ENCODE measurements at places on chromosomes 7 and 10.

DNA sequence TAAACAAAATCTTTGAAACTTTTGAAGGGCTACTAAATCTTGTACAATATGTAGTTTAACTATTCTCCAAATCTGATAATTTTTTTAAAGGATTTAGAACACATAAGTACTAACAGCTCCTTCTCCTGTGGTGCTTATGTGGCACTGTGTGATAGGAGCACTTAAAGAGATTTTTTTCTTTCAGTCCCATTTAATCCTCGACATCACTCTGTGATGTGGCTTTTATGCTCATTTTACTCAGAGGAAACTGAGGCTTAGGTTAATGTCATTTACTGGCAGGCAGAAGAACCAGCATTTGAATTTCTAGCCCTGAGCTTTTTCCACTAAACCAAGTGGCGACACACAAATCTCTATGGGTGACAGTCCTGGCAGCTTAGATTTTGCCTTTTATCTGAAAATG lies 92.4 kb downstream of the SAMD9 start:
- no peaks in the 10 kb centered on the region for H3K27me3 ChIP-seq
- H3K27ac ChIP-seq = no peak overlapping the region
- no peak for DNase-seq
- no peaks in the 10 kb centered on the region for H3K36me3 ChIP-seq
- no peak overlapping the region for H3K4me3 ChIP-seq

DNA sequence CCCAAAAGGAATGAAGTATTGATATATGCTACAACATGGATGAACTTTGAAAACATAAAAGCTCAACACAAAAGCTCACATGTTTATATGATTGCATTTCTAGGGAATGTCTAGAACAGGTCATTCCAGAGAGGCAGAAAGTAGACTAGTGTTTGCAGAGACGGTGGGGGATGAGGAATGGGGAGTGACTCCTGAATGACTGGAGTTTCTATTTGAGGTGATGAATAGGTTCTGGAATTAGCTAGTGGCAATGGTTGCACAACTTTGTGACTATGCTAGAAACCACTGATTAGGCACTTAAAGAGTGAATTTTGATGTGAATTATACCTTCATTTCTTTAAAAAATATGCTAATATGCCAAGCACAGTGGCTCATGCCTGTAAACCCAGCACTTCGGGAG lies 6.9 kb downstream of the KPNA7 start:
- H3K4me1 ChIP-seq = peaks cover 15% of the 10 kb centered on the region
- H3K4me3 ChIP-seq = no peak overlapping the region
- peak overlapping the region; percentile 50 for H3K27ac ChIP-seq
- H3K27me3 ChIP-seq = no peaks in the 10 kb centered on the region

GRCh38 chr7:149414745-149415390 lies 46.0 kb downstream of the ZNF777 start:
- no peaks in the 10 kb centered on the region for H3K36me3 ChIP-seq
- no peaks in the 10 kb centered on the region for H3K27me3 ChIP-seq
- no peak overlapping the region for H3K27ac ChIP-seq
- no peaks in the 10 kb centered on the region for H3K4me1 ChIP-seq
- H3K4me3 ChIP-seq = peak overlapping the region; percentile 69

- H3K4me3 ChIP-seq = no peak overlapping the region
- no peaks in the 10 kb centered on the region for H3K36me3 ChIP-seq
- H3K4me1 ChIP-seq = peaks cover 12% of the 10 kb centered on the region
- DNase-seq = no peak
- peaks cover 2% of the 10 kb centered on the region for H3K27me3 ChIP-seq
Measured at GRCh38 chr10:110219884-110220283, 12.5 kb downstream of the MXI1 start.

DNA sequence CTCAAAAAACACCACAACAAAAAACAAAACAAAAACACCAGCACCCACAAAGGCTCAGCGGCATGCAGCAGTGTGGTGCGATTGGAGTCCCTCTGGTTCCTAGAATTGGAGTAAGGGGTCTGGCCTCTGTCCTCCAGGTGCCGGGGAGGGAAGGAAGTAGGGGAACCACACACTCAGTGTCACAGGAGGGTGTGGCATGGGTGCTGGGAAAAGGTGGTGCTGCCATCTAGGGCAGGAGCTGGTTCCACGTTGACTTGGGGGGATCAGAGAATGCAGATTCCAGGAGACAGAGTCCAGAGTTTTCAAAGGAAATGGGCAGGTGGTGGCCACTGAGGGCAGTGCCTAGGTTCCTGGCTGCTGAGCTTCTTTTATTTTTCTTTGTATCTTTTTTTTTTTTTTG lies 19.8 kb upstream of the WIPI2 start:
- H3K36me3 ChIP-seq = no peaks in the 10 kb centered on the region
- no peak overlapping the region for H3K4me3 ChIP-seq
- H3K27me3 ChIP-seq = no peaks in the 10 kb centered on the region
- DNase-seq = no peak
- H3K27ac ChIP-seq = no peak overlapping the region

GRCh38 chr10:86343761-86344160 lies 22.8 kb downstream of the GRID1 start:
- H3K4me1 ChIP-seq = no peaks in the 10 kb centered on the region
- H3K36me3 ChIP-seq = no peaks in the 10 kb centered on the region
- H3K27me3 ChIP-seq = no peaks in the 10 kb centered on the region
- peak; percentile 71 for DNase-seq
- no peak overlapping the region for H3K27ac ChIP-seq
